ELR (cell line): ENCODE measurements at places on chromosomes 6 and 20.

DNA sequence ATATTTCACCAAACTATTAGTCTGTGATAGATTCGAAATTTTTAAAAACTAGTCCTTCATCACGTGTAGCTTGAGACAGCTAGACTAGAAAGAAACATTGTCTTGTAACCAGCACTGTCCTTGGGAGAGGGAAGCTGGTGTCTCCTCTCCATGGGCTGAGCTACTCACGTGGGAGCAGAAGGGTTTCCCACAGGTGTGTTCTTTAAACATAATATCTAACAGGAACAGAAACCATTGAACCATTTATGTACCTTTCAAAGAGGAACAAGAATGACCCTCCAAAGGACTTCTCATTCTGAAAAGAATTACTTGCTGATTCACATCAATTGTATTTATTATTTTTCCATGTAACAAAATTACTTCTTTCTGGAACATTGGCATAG lies 72.4 kb upstream of the SYNJ2 start:
- no peak for DNase-seq

- DNase-seq: no peak
Measured at GRCh38 chr6:144310765-144311164, 25.6 kb downstream of the UTRN start.

DNA sequence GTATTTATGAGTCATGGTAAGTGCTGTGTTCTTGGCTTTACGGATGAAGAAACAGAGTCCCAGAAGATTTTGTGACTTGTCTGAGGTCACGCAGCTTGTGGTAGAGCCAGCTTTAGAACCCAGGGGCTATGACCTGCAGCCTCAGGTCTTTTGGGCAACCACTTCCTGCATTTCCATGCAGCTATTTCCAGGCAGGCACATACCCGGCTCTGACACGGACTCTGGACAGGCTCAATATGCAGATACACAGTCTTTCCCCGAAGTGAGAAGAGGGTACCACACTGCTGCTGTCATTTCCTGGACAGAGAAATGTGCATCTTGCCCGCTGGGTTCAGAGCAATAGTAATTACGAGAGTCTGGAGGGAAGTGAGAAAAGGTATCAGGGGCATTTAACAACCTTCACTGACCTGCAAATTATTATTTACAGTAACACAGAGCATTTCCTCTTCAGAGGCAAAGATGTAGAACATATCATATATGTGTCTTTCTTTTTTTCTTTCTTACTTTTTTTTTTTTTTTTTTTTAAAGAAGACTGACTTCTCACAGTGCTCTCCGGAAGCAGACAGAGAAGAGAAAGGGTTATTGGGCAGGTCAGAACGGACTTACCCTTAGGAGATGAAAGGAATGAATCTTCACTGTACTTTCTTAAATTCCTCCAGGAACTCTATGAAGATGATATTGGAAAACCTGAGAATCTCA lies 185.1 kb downstream of the CLIC5 start:
- peak; percentile 49 for DNase-seq

GRCh38 chr20:44886266-44886651 lies 754 bp downstream of the YWHAB start:
- DNase-seq: peak; percentile 11

GRCh38 chr6:11204005-11204399 lies 28.5 kb downstream of the NEDD9 start:
- DNase-seq: no peak

GRCh38 chr6:16802071-16802470 lies 40.8 kb upstream of the ATXN1 start:
- DNase-seq: no peak
